ENCODE measurements at places on chromosomes 2 and 18.

DNA sequence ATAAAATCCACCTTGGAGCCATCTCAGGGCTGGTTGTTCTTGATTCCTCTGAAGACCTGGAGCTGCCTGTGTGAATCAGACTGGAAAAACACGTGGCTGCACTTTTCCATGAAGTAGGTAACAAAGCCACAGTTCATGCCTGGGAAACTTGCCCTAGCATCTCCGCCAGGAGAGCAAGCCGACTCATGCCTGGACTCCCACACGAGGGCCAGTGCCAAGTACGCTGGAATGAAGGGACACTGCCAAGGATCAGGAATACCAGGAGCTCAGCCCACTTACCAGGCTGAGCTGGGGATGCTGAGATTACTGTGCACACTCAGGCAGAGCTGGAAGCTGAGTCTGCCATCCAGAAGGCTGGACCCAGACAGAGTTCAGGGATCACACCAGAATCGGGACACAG is 10.9 kb upstream of the FHL2 start:
- no peak for DNase-seq

GRCh38 chr2:63486861-63487290 is 101.4 kb downstream of the WDPCP start:
- DNase-seq: peak; percentile 36

DNA sequence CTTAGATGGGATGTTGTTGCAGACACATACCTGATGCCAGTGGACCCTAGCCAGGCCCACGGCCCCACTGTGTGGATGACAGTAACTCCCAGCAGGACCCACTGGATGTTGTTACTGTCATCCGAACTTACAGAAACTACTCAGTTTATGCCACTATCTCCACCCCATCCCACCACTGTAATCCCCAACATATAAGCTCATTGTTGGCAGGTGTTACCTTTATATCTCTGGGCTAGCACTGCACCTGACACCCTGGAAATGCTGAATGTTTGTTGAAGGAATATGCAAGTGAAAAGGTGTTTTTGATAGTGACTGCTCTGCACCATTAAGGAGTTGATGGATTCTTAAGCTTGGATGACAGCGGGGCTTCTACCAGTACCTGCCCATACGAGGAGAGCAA is 133.5 kb upstream of the ASB18 start:
- DNase-seq: no peak

DNA sequence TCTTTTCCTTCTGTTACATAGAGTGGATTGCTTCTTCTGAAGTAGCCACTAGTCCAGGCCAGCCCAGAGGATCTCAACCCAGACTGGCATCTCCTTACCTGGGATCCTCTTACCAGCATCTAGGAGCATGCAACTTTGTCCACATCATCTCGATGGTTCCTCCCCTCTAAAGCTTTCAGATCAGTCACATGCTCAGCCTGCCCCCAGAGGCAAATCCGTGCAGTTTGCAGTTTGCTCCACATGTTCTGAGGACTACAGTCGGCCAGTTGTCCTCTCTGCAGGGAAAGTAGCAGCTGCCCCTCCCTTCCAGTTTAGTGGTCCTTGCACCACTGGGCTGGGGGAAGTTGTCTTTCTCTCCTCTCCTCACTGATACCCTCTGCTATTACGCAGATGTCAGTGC is 259.8 kb upstream of the APCDD1 start:
- no peak for DNase-seq

DNA sequence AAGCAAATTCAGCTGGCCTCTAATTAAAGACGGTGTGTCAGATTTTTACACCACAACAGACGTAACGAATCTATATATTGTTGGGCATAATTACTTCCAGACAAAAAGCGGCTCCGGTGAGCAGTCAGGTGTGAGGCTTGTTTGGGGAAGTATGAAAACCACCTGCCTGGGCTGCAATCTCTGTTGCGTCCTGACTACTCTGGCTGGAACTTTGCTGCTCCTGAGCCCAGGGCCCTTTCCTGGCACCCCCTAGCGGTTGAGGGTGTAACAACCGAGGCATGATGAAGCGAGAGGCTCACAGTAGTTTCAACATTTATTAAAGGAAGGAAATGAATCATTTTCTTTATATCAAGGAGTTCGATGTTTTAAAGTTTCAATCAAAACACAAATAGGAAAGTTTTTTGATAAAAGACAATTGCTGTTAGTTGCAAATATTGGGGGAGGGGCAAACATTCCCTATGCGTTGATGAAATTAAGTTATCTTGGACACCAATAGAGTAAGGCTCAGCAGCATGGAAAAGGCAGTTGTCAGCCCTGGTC is 10.6 kb upstream of the ITGB6 start:
- DNase-seq: peak; percentile 76

GRCh38 chr2:241545106-241545505 is 13.4 kb upstream of the BOK start:
- DNase-seq: no peak

DNA sequence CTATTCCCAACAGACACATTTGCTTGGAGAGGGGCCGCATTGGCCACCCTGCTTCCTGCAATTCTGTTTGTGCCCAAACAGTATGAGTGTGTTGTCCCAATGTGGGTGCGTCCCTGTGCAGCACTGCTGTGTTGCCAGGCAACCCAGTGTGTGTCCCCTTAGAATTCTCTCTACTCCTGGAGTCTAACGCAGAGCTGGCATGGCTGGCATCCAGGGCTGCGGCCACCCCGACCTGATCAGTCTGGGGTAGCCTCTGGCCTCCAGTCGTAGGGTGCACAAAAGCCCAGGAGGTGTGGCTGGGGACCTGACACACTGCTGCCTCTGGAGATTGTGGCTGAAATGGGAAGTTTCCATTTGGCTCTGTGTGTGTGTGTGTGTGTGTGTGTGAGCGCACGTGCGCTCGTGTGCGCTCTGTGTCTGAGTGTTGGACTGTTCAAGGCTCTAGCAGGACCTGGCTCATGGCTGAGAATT is 48.0 kb downstream of the TEX44 start:
- peak; percentile 75 for DNase-seq

DNA sequence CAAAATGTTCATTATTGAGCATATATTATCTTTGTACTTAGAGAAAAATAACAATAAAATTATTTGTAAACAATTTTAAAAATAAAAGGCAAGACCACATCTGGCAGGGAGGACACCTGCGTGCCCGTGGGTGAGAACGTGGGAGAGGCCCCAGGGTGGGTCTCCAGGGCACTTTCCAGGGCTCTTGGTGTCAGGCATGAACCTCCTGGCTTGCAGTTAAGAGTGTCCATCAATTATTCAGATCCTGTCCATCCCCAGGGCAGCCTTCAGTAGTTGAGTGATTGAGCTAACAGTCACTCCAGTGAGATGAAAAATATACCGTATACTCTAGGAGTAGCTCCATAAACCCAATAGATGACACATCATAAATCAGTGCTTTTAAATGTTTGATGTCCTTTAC is 49.7 kb downstream of the TPO start:
- DNase-seq: no peak

- DNase-seq: no peak
Observed at GRCh38 chr18:21571772-21572171, 28.7 kb downstream of the ESCO1 start.

DNA sequence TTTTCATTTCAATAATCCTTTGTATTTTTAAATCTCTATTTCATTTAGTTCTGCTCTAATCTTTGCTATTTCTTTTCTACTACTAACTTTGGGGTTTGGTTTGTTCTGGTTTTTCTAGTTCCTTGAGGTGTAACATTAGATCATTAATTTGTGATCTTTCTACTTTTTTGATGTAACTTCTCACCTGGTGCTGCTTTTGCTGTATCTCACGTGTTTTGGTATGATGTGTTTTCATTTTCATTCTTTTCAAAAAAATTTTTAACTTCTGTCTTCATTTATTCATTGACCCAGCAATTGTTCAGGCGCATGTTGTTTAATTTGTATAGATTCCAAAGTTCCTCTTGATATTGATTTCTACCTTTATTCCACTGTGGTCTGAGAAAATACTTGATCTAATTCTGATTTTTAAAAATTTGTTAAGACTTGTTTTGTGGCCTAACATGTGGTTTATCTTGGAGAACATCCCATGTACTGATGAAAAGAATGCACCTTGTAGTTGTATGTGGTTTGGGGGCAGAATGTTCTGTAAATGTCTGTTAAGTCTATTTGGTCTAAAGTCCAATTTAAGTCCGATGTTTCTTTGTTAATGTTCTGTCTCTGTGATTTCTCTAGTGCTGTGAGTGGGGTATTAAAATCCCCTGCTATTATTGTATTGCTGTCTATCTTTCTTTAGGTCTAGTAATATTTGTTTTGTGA is 17.3 kb upstream of the MALT1 start:
- no peak for DNase-seq

GRCh38 chr18:55579501-55580270 is 8.3 kb downstream of the TCF4 start:
- DNase-seq: peak; percentile 13

DNA sequence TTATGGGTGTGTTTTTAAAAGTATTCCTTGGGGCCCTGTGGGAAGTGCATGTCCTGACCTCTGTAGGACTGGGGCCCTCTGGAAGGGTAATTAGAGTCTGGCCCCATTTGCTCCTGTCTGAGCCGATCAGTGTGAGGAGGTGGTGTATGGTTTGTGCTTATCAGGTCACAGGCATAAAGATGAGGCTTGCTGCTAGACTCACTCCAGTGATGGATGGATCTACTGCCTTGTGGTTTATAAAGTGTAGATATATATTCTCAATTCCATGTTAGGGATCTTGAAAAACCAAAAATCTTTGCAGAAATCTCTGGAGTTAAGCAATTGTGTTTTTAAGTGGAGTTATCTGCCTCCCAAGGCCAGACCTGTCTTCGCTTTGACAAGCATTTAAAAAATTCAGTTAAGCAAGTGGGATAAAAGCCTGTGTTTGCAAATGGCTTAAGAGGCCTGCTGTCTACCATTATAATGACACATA is 182.4 kb downstream of the PTPRM start:
- no peak for DNase-seq

- DNase-seq: peak; percentile 71
Observed at GRCh38 chr2:32135409-32135808, 30.3 kb upstream of the SLC30A6 start.

DNA sequence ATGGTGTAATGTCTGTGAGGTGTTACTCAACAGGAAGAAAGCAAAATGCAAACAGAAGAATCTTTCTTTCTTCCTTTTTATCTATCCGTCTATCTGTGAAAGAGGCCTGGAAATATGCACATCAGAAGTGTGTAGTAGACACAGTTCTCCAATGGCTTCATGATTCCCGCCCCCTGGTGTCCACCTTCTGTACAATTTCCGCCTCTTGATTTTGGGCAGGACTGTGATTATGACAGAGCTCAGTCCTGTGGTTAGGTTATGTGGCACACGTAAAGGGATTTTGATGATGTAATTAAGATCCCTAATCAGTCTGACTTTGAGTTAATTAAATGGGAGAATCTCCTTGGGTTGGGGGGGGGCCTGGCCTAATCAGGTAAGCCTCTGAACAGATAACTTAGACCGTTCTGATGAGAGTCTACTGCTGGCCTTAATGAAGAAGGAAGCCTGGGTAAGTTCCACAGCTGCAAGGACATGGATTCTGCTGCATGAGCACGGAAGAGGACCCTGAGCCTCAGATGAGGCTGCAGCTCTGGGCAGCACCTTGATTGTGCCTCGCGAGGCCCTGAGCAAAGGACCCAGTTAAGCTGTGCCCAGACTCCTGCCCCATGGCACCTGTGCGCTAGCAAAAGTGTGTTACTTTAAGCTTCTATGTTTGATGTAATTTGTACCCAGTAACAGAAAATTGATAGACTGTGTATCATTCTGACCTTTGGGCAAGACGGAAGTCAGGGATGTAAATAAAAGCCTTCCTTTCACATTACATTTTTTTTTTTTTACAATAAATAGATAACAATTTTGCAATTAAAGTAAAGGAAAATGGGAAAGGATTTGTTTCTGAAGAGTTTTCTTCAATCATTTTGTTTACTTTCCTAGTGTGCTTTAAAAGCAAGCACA is 11.3 kb upstream of the KCNF1 start:
- DNase-seq: peak; percentile 77

- no peak for DNase-seq
Observed at GRCh38 chr2:223894009-223894408, 51.1 kb downstream of the WDFY1 start.

DNA sequence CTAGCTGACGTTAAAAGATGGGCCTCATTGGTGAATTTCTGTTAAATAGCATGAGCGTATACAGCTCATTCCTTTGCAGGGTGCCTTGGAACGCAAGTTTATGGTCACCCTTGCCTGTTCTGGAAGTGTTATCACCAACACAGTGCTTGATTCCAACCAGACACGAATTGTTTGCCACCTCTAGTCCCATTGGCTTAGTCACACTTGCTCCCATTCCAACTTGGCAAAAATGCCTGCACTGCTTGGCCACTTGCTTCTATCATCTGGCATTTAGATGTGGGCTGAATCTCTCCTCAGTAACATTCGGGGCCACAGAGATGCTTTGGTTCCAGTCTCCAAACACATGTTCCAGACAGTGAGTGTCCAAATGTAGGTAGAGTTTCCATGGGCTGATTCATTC is 27.5 kb upstream of the ACVR1 start:
- no peak for DNase-seq

DNA sequence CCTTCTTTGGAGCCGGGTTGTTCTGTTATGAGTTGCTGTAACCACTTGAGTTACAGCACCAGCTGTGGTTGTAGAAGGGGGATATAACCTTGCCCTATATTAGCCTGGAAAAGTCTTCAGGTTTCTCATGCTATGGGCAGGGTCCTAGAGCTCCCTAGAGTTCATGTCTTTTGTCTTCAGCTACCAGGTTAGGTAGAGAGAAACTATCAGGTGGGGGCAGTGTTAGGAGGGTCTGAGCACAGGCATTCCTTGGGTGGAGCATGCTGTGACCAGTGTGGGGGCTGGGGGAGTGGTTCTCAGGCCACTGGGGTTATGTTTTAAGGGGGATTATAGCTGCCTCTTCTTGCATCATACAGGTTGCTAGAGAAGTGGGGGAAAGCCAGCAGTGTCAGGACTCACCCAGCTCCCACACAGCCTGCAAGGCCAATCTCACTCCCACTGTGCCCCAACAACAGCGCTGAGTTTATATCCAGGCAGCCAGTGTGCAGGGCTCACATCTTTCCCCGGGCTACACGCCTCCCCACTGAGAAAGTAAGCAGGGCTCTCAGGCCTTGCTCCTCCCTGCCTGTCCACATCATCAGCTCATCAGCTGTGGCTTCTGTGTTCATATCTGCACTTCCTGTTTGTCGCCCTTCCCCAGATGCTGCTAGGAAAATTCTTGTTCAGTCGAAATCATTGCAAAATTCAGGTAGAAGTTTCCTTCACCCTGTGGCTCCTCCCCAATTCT is 133.8 kb upstream of the NRXN1 start:
- DNase-seq: peak; percentile 81

DNA sequence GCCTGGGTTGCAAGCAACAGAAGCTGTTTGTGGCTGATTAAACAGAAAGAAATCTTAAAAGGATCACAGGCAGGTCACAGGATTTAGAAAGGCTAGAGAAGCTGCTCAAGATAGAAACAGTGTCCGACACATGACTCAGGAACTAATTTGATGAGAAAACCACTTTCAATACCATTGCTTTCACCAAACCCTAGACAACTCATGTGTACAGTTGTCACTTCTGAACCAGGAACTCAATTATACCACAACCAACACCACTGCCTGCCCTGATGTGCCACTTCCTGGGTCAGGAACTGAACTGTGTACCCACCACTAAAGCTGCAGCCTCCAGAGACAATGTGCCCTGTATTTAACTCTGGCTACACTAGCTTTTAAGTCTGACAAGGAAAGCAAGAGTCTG is 56.0 kb downstream of the TMEM247 start:
- peak; percentile 38 for DNase-seq

GRCh38 chr18:79314838-79315388 is 80.8 kb upstream of the NFATC1 start:
- no peak for DNase-seq

GRCh38 chr2:101036562-101036961 is 34.5 kb downstream of the RPL31 start:
- DNase-seq: peak; percentile 59

- peak; percentile 44 for DNase-seq
Observed at GRCh38 chr2:31235504-31235902, 1.6 kb downstream of the EHD3 start.

GRCh38 chr18:43589611-43590151 is 312.4 kb upstream of the SYT4 start:
- DNase-seq: no peak
